Stimulated activated CD8-positive, alpha-beta memory T cell treated with anti-CD3 and anti-CD28 coated beads, Interleukin-2, amount 100 ng/mL, for 1 hour (primary cell): ENCODE measurements at places on chromosomes 16 and 17.

GRCh38 chr17:55683550-55684315 is 38.9 kb downstream of the TMEM100 start:
- no peak for DNase-seq

GRCh38 chr16:27450196-27450549 is 48.2 kb downstream of the IL21R start:
- DNase-seq = no peak

GRCh38 chr16:35492225-35492624 is 2032.8 kb downstream of the TP53TG3F start:
- no peak for DNase-seq

DNA sequence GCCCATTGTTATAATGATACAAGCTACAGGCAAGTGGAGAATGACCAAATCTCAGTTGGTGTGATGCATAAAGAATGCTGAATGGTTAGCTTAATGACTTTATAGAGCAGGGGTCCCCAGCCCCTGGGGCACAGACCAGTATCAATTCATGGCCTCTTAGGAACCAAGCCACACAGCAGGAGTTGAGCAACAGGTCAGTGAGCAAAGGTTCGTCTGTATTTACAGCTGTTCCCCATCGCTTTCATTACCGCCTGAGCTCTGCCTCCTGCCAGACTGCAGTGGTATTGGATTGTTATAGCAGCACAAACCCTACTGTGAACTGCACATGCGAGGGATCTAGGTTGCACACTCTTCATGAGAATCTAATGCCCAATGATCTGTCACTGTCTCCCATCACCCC is 114.0 kb upstream of the ZFHX3 start:
- no peak for DNase-seq

GRCh38 chr17:50331085-50331791 is 14.7 kb upstream of the XYLT2 start:
- DNase-seq = no peak

DNA sequence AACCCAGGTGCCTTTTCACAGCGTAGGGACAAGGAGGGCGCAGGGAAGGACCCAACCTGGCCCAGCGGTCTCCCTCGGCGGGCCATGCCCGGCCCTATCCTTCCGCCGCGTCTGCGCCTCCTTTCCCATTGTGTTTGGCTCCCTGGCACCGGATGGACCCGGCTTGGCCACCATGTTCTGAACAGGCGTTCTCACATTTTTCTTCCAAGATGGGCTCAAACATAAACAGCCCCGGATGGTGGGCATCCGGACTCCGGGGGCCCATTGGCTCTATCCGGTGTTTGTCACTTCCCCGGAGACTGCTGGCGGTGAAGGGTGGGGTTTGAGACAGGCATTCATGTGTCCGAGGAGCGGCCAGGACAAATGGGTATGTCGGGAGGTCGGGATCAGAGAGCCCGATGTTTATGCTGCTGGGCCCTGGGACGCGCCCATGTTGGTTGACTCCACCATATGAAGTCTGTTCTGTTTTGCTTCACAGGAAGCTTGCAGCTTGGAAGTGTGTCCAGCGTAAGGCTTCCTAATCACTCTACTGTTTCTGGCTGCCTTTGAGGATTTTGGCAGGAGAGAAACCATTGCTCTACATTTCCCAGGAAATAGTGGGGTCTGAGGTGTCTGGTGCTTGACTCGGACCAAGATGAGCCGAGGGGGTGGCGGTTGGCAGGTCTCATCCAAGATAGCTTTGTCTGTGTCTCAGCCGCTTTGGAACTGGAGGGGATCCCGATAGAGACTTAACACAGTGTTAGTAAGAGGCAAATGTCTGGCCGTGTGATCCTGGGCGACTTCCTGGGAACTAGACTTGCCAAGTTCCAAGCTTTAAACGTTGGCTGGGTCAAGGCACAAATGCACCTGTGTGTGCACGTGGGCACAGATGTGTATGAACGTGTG is 188.3 kb downstream of the IRF8 start:
- DNase-seq = no peak

DNA sequence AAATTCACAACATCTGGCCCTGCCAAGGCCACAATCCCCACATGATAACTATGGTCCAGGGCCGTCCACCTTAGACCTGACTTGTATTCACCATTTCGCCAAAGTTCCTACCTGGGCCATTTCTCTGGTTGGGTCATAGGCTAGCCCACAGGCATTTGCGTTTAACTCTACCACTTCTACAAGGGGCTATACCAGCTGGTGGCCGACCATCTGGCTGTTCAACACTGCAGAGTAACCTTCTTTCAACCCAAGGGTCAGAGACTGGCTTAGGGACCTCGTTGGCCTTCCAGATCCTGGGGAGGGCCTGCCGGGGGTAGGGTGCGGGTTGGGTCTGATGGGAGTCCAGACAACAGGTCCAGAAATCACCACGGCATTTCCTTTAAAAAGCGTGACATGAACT is 242.3 kb upstream of the C16orf82 start:
- no peak for DNase-seq
